T-helper 1 cell (primary cell): ENCODE measurements at places on chromosomes 5 and 9.

DNA sequence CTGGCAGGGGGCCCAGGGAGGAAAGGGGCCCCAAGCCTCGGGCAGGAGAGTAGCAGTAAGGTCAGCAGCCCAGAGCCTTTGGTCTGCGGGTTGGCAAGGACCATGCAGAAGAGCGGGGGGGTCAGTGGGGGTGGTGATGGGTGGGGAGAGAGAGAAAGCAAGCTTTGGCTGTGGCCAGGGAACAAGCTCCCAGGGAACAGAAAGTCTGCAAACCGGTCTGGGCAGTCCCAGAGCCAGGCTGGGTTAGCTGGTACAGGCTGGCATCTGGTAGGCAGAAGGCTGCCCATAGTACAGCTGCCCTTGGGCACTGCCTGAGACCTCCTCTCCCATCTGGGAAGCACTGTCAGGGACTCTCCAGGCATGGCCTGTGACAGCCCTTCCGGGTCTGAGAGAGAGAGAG, 10.5 kb upstream of the EPB41L4B start:
- DNase-seq, result no peak

DNA sequence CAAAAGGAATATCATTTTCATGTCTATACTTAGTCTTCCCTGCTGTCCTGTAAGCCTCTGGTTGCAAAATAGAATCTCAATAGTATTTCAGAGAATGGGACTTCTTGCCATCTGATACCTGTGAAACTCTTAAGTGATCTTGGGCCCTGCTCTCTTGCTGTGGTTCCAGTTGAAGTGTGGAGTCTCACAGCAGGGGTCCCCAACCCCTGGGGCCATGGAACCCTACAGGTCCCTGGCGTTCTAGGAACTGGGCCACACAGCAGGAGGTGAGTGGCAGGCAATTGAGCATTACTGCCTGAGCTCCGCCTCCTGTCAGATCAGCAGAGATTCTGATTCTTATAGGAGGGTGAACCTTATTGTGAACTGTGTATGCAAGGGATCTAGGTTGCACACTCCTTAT, 65.9 kb downstream of the ZSWIM6 start:
- no peak for DNase-seq

DNA sequence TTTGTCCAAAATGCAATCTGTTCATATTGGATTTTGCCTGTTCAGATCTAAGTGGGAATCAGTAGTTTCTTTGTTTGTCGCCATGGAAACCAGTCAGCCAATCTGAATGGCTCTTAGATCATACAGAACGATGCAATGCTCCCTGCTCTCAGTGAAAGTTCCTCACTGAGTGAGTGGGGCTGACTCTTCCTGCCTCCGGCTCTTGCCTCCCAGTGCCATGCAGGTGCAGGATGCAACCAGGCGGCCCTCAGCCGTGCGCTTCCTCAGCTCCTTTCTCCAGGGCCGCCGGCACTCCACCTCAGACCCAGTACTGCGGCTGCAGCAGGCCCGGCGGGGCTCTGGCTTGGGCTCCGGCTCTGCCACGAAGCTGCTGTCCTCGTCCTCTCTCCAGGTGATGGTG, at the start of gene PTPDC1:
TSS of gene PTPDC1 (plus strand) at position 151 of the 400 bp plus-strand sequence. CDS start at position 218, 67 bp downstream.
- no peak for DNase-seq

DNA sequence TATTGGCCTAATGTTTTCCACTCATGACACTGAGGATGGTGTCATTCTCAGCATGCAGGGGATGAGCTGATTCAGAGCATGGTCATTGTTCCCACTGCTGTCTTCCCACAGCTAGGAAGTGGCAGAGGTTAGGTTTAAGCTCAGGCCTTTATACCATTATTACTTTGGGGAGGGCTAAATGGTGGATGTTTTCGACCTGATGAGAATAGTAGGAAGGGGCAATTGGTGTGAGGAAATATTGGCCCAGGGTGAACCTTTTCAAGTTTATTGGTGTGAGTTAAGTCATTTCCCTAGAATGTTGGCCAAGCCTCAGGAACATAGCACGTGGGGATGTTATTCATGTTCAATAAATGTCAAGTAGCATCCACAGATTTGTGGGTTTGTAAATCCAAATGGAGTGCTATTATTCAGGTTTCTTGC, 59.6 kb downstream of the ARHGAP26 start:
- DNase-seq, result no peak

GRCh38 chr9:128341435-128341849, 1.1 kb downstream of the SLC27A4 start:
- peak; percentile 54 for DNase-seq

DNA sequence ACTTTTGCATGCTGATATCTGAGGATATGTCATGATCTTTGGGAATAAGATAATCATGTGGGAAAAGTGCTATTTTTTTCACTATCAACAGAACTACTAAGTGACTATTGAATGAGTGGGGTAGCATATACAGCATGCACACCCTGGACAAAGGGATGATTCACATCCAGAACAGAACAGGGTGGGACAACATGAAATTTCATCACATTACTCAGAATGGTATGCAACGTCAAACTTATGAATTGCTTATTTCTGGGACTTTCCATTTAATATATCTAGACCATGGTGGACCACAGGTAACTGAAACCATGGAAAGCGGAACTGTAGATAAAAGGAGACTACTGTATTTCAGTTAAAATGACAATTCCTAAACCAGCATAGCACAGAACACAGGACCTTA, 370.0 kb downstream of the HINT1 start:
- no peak for DNase-seq

GRCh38 chr5:72035831-72036230, 71.4 kb upstream of the MAP1B start:
- no peak for DNase-seq

DNA sequence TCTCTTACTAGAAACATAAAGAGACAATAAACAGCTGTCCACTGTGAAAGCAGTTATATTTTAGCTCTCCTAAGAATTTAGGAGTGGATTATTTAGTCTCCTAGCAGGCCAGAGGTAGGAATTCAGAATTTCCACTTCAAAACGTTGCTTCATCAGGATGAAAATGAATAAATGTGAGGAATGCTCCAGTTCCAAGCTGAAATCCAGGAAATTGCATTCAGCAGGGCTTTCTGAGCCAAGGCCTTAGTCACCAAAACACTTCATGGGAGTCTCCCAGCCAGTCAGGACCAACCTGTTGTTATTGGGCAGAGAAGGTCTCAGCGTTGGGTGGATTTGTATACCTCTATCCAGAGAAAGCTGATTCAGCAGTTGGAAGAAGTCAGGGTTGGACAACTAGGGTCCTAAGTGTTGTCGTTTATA, 1040.3 kb downstream of the TLE1 start:
- no peak for DNase-seq

- no peak for DNase-seq
Measured at GRCh38 chr5:10595293-10595671, 31.4 kb downstream of the ANKRD33B start.

GRCh38 chr5:39189292-39189955, 29.9 kb downstream of the FYB1 start:
- DNase-seq, result peak; percentile 1

GRCh38 chr5:59922220-59922619, 28.7 kb upstream of the PDE4D start:
- no peak for DNase-seq

- DNase-seq, result no peak
Measured at GRCh38 chr5:52825826-52826225, 38.1 kb downstream of the ITGA1 start.

DNA sequence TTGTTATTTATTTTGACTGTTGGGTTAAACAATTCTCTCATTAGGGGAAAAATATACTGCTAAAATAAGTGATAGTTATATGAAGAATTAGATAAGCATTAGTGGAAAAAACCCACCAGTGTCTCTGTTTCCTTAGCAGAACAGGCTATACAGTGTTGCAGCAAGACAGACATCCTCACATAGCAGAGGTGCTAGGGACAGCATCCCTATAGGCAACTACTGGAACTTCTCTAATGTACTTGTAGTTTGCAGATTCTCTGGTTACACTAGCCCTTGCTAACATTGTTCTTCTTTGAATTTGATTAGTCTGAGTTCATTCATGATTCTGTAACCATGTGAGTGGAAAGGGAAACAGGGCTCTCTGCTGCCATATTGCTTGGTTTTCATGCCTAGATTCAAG, 661.8 kb upstream of the RGMB start:
- DNase-seq, result no peak

GRCh38 chr5:9337928-9338595, 207.8 kb downstream of the SEMA5A start:
- no peak for DNase-seq

- no peak for DNase-seq
Measured at GRCh38 chr5:160385496-160385895, 14.4 kb downstream of the FAM200C start.

GRCh38 chr5:44952376-44952775, 143.6 kb downstream of the MRPS30 start:
- DNase-seq, result peak; percentile 3

DNA sequence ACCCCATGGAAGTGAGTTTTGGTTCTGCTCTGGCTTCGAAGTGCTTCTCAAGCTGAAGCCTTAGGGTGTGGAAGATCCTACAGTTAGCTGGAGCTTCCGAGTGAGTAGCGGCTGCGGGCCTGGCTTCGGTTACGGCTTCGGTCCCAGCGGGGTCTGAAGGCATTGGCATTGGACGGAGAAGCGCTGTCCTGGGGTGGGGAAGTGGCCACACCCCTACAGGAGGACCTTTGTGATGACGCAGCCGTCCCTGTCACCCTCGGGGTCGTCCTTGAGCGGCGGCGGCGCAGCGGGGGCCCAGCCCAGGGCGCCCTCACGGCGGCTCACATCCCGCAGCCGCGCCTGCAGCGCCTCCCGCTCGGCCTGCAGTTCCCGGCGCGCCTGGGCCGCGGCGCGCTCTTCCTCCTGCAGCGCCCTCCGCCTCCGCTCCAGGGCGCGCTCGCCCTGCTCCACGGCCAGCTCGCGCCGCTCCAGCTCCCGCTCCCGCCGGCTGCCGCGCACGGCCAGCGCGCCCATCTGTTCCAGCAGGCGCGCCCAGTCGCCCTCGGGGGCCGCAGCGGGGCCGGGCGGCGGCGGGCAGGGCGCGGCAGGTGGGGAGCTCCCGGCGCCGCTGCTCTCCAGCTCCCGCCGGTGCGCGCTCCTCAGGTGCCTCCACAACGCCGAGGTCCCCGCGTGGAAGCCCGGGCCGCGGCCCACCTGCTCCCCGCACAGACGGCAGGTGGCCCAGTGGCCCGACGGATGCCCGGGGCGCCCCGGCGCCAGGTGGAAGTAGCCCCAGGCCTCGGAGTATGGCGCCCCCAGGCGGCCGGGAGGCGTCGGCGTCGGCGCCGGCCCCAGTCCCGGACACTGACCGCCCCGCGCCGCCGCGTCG, 9.9 kb downstream of the ZBED3 start:
- DNase-seq, result peak; percentile 35

DNA sequence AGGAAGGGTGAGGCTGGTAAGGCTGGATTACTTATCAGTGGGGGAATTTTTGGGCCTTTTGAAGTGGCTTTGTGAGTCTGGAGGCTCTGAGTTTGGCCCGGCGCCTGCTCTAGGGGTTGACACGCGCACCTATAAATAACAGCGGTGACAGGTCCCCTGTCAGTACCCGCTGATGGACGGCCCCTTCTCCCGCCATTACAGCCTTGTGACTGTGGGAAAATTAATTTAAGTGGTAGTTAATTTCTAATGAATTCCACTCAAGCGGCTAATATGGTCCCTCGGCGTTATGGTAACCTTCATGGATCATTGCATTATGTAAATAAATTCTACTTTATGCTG, 16.5 kb downstream of the MRPL36 start:
- DNase-seq, result no peak

- no peak for DNase-seq
Measured at GRCh38 chr5:163366757-163367156, 70.6 kb upstream of the CCNG1 start.

DNA sequence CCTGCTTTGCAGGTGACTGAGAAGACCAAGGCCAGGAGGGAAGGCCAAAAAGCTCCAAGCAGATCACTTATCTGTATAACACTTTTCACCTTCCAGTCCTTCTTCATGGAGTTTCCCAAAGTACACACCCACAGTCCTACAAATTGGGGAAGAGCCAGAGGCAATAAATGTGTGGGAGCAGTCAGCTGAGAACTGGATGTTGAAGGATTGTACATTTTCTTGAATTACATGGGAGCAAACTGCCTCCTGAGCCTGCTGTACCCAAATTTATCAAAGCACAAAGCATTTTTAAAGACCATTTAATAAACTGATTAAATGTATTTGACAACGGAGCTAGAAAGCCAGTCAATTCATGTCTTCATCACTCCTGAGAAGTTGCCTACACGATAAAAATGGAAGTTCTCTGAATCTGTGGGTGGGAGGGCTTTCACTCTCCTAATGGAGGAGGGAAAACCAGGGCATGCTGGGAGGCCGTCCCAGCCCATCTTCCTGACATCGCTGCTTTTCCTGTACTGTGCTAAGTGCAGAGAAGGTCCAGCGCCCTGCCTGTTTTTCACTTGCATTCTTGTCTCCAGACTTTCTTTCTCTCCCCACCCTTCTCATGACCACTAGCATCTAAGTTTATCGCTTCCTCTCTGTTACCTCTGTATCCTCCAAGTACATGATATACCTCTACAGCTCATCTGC, 79.0 kb downstream of the KCNIP1 start:
- DNase-seq, result no peak

GRCh38 chr9:37390759-37391158, 31.7 kb upstream of the GRHPR start:
- DNase-seq, result no peak

GRCh38 chr9:133339641-133340040, 3.7 kb upstream of the SURF6 start:
- DNase-seq, result no peak

GRCh38 chr5:128478386-128479368, 59.4 kb downstream of the FBN2 start:
- DNase-seq, result no peak

GRCh38 chr9:37197158-37198038, 77.0 kb downstream of the ZCCHC7 start:
- DNase-seq, result no peak

GRCh38 chr5:115392611-115393010, 96.2 kb upstream of the CCDC112 start:
- no peak for DNase-seq

- DNase-seq, result no peak
Measured at GRCh38 chr5:126542441-126542840, 52.6 kb downstream of the ALDH7A1 start.

GRCh38 chr9:28868228-28868990, 1295.1 kb upstream of the C9orf72 start:
- no peak for DNase-seq

GRCh38 chr9:129027685-129028191, 393 bp downstream of the SH3GLB2 start:
- DNase-seq, result peak; percentile 79

- no peak for DNase-seq
Measured at GRCh38 chr5:82351754-82352145, 73.6 kb upstream of the RPS23 start.
